Immature natural killer cell (primary cell): ENCODE measurements at places on chromosomes 5 and 9. TPM values are rescaled to one million over a fixed set of nuclear protein-coding genes. Genes with fewer than 3 reads are reported as not detected.
A peak's percentile ranks its signal among the peaks of the same experiment; 100 is the strongest.

GRCh38 chr5:32583582-32584232 is 1.6 kb upstream of the SUB1 start:
- DNase-seq, result no peak

DNA sequence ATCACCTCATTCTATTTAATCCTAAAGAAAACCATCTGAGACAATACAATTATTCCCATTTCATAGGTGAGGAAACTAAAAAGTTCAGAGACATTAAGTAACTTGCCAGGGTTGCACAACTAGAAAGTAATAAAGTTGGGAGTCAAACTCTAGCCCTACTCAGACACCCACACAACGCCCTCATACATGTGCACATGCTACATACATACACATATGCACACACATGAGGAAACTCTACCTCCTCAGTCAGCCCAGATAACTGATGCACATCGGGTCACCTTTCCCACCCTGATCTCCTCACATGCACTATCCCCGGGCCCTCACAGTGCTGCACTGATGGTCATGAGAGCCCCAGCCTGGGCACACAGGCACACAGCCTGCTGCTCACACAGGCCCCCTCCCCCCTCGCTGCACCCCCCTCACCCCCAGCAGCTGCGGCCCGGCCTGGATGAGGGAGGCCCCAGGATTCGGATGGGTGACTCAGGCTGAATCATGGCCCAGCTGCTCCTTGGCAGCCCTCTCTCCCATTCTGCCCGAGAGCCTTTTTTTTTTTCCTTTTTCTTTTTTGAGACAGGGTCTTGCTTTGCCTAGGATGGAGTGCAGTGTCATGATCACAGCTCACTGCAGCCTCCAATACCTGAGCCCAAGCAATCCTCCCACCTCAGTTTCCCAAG is 5.0 kb upstream of the GPRIN1 start:
- DNase-seq, result no peak

DNA sequence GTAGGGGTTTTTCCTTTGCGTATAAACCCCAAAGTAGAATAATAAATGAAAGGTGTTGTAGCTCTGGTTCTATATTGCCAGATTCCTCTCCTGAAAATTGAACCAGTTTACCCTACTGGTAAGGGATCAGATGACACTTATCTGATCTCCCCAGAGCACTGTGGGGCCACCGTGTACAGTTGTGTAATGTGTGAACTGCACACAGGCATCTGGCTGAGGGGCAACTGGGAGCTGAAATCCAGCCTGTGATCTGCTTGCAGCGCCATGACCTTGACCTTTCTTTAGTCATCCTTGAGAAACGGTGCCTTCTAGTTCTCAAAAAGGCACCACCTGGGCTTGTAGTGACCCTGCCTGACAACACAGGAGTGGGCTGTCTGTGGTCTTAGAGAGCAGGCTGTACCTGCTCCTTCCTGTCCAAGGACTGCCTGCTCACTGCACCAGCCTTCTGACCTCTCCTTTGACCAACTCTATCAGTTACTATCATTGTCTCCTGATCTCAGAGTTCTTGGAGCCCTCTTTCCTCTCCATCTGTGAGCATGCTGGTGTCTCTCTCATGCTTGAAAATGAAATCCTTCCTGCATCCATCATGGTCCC is 40.2 kb downstream of the PDE6A start:
- DNase-seq, result no peak

GRCh38 chr5:176514244-176514950 is 22.8 kb downstream of the RNF44 start:
- DNase-seq, result no peak

- no peak for DNase-seq
These were observed 217.0 kb downstream of the SREK1 start for GRCh38 chr5:66361070-66361469.

DNA sequence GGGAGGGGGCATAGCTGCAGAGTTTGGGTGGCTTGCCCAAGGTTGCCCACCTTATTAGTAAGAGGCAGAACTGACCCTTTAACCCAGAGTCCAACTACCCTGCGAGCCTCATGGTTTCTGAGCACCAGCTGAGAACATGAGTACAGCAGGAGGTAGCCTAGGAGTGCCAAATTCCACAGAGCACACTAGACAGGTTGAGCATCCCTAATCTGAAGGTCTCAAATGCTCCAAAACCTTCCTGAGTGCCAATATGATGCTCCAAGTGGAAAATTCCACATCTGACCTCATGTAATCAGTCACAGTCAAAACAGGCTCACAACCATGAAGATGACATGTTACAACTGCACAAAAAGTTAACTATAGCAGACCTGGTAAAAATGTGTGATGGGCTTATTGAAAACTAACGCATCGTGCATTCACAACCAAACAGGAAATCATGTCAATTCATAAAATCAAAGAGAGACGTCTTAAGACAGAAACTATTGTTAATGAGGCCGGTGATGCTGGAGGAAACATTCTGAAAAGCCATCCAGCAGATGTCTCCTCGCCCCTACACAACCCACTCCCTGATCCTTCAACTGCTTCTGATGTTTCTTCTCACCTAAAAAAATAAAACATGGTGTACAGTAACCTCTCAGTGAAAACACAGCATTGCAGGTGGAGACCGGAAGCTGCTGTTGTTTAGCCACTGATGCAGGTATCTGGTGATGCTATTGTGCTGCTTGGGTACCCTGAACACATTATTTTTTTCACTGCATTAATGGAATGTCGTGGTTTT is 25.0 kb downstream of the PTCH1 start:
- no peak for DNase-seq

GRCh38 chr9:127365461-127365860 is 31.5 kb upstream of the SLC2A8 start:
- DNase-seq, result no peak

DNA sequence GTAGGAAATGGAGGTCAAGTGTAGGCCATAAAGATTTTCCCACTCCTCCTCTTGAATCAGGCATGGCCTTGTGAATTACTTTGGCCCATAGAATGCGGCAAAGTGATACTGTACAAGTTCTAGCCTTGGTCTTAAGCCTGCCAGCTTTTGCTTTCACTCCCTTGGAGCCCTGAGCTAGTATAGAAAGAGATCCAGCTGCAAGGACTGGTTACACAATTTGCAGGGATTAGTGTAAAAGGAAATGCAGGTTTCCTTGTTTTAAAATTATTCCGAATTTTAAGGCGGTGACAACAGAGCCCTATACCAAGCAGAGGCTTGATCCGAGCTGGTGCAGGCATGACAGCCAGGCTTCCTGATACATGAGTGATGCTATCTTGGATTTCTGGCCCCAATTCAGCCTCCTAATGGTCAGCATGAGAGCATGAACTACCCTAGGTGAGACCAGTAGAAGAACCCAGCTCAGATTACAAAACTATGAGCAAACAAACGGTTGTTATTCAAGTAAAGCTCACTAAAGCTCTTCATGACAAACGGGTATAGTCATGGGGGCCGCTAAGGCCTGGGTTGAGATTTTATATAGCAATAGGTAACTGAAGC is 257.9 kb downstream of the DOCK8 start:
- no peak for DNase-seq

- no peak for DNase-seq
These were observed 244.0 kb downstream of the GAS1 start for GRCh38 chr9:86703346-86703745.

DNA sequence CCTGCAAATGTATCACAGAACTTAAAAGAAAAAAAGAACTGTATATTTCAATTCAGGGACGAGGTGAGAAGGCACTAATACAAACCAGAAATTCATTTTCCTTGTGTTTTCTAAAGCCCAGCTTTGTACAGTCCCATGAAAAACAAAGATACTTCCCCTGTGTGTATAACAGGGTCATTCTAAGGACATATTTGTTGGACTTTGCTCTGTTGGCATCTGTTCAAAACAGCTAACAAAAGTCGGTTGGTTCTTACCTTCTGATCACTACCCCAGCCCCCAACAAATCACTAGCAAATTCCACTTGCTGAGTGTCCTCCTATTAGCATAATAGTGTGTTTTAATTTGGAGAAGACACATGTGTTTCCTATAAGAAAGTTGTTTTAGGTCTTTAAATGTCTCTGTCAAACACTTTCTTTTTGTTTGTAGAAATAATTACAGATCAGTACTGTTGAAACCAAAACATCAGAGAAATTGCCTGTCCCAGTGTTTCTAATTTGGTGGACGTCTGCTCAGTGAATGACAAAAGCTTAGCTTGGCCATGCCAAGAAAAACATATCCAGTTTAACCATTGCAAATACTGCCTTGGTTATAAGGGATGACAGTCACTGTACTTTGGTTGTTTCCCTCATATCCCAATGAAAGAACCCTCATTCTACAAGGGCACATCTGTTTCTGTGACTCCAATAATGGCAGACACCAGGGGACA is 480.5 kb downstream of the EBF1 start:
- no peak for DNase-seq

DNA sequence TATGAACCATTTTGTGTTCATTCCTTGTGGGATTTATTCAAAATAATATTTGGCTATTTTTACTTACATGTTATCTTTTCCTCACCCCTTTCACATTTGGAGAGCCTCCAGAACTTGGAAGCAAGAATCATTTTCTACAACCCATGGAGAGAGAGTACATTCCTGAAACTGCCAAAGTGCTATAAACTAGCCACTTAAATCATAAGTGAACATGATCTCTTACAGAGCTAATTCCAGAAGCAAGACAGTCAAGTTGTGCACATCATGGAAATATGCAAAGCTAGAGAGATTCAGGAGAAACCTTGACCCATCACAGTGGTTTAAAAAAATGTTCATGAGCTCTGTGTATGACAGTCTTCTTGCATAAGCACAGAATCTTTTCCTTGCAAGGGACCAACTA is 883.6 kb upstream of the C9orf72 start:
- no peak for DNase-seq

- no peak for DNase-seq
These were observed 25.6 kb downstream of the ETF1 start for GRCh38 chr5:138517437-138517836.

DNA sequence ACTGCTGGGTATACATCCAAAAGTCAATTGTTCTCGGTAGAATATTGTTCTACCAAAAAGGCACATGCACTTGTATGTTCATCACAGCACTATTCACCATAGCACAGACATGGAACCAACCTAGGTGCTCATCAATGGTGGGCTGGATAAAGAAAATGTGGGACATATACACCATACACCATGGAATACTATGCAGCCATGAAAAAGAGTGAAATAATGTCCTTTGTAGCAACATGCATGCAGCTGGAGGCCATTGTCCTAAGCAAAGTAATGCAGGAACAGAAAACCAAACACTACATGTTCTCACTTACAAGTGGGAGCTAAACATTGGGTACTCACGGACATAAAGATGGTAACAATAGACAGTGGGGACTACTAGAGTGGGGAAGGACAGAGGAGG is 145.5 kb downstream of the APBA1 start:
- no peak for DNase-seq

GRCh38 chr5:149434162-149435014 is 55.3 kb upstream of the IL17B start:
- DNase-seq, result peak; percentile 19

DNA sequence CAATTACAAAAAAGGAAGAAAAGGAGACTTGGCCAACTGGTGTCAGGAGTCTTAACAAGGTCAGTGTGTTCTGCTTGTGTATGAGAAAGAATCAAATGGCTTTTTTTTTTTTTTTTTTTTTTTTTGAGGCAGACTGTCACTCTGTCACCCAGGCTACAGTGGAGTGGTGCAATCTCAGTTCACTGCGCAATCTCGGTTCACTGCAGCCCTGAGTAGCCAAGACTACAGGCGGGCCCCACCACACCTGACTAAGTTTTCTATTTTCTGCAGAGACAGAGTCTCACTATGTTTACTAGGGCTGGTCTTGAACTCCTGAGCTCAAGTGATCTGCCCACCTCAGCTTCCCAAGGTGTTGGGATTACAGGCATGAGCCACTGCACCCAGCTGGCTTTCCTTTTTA is 3.1 kb upstream of the IL7R start:
- DNase-seq, result peak; percentile 34

DNA sequence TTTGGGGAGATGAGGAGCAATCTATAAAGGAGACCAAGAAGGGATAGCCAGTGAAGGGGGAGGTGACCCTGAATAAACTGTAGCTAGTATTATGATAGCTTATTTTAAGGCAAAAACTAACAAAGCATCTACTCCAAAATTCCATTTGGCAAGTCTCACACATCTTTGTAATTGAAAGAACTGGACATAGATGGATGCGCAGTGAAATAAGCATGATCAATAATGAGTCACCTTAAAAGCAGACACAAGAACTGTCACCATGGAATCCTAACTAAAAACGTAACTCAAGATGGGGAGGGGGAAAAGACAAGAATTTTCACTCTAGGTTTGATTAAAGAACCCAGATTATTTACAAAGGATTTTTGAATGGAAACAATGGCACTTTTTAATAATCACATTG is 164.5 kb downstream of the MED27 start:
- DNase-seq, result no peak

- DNase-seq, result no peak
These were observed 185.4 kb downstream of the PJA2 start for GRCh38 chr5:109224276-109224882.

DNA sequence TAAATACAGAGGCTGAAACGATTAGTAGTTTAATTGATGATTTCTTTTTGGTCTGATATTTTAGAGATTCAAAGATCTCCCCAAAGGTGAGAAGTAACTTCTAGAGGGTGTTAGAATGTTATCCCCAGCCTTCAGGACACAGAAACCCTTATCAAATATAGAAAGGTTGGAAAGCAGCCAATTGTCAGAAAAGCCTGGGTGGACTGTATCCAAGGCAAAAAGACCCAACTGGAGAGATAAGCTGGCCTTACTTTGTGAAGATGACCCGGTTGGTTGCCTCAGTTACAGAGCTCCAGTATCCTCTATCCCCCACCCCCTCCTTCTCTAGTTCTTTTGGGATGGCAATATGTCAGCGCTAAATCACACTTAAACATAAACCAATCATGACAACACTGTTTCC is 75.7 kb downstream of the GCNT4 start:
- no peak for DNase-seq

DNA sequence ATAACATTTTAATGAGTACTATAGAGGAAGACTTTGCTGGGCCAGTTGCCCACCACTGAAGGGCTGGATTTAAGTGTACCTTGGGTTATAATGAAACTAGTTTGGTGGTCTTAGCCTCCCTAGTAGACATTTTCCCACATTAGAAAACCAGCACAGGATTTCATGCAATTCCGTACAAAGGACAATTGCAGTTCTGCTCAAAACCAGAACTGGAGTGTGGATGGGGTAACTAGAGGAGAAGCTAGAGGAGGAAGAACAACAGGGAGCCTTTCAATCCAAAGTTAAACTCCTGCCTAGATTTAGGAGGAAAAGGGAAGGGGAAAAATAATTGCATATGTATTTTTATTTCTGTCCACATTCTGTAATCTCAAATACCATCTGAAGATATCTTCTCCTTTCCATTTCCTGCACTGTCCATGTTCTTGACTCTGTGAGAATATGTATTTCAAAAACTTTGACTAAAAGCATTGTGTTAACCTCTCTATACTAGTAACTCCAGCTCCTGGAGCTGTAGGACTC is 97.5 kb upstream of the SSBP2 start:
- no peak for DNase-seq

Gene CNTNAP3
- not detected for polyA plus RNA-seq

Gene PCSK5
- polyA plus RNA-seq, result 5.7 TPM

Gene GPR151
- polyA plus RNA-seq, result not detected

Gene AGXT2
- not detected for polyA plus RNA-seq

Gene SNCB
- polyA plus RNA-seq, result not detected

Gene SPATA31D4
- polyA plus RNA-seq, result not detected

Gene RELL2
- 1.0 TPM for polyA plus RNA-seq

Gene SYK
- polyA plus RNA-seq, result 50.1 TPM
